Lower leg skin (tissue), 4 donors: ENCODE measurements at places on chromosomes 16 and 17.

DNA sequence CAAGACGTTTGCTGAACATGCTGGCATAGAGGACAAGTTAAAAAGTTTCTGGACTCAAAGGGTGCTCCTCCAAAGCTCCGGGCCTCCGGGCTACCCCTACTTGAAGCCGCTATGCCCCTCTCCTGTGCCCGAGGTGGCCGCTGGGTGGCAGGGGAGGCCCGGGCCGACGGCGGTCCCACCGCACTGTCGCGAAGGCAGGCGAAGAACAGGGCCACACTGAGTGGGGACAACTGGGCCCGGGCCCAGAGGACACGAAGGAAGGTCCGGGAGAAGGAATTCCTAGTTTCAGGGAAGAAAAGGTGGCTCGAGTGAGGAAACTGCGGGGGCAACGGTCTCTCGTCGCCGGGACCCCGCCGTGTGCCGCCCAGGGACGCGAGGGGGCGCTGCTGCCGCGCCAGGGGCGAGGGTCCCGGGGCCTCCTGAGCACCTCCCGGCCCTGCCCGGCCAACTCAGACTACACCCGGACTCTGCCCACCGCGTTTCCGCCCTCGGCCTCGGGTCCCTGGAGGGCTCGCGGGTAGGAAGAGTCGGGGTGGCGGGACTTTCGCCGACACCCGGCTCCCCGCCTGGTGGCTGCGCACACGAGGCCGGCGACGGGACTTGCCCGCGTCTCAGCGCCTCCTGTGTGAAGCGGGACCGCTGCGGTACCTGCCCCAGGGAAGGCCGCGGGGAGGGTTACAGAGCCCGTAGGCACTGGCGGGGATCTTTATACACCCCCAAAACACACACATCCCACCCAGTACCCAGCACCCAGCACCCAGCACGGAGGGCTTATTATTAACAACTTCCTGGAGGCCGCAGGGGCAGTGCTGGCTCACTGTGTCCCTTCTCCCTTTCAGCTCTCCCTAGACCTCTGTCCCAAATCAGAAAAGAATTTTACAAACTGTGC lies 772 bp upstream of the CHCT1 start:
- peak; percentile 93 for DNase-seq

- DNase-seq: no peak
Measured at GRCh38 chr17:61794792-61795191, 68.5 kb downstream of the BRIP1 start.

DNA sequence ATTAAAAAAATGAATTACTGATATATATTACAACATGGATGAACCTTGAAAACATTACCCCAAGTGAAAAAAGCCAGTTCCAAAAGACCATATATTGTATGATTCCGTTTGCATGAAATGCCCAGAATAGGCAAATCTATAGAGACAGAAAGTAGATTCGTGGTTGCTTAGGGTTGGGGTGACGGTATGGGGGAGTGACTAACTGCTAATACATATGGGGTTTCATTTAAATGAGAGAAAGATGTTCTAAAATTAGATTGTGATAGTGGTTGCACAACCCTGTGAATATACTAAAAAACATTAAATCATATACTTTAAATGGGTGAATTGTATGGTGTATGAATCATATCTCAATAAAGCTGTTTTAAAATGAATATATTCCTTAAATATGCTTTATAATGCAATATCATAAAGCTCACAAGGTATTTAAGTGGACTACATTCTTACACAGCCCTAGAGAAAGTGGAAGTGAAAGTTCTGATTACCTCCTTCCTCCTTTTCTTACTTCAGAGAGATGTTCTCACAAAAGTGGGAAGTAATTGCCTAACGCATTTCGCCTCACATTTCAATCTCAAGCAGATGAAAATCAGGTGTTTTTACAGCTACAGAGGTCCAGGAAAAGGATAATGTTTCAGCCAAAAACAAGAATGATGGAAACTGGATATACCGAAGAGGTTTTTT lies 142.7 kb upstream of the GNAO1 start:
- no peak for DNase-seq

DNA sequence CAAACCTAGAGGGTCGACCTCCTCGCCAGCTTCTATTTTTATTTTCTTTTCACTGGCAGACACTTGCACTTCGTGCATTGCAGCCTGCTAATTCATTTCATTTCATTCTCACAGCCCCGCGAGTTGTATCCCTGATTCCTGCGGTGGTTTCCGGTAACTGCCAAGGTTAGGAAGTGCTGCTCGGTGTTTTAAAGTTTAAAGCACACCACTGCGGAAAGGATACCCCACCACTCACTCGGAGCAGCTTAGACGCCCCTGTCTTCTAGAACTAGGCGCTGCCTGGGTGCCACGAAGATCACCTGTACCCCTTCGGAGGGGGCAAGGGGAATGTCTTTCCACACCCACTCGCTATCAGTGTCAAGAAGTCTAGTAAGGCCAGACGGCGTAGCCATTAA lies 509 bp downstream of the CNEP1R1 start:
- no peak for DNase-seq

- DNase-seq: no peak
Measured at GRCh38 chr17:50922721-50923405, 56.7 kb upstream of the TOB1 start.

- no peak for DNase-seq
Measured at GRCh38 chr17:5877948-5878347, 192.2 kb upstream of the WSCD1 start.

DNA sequence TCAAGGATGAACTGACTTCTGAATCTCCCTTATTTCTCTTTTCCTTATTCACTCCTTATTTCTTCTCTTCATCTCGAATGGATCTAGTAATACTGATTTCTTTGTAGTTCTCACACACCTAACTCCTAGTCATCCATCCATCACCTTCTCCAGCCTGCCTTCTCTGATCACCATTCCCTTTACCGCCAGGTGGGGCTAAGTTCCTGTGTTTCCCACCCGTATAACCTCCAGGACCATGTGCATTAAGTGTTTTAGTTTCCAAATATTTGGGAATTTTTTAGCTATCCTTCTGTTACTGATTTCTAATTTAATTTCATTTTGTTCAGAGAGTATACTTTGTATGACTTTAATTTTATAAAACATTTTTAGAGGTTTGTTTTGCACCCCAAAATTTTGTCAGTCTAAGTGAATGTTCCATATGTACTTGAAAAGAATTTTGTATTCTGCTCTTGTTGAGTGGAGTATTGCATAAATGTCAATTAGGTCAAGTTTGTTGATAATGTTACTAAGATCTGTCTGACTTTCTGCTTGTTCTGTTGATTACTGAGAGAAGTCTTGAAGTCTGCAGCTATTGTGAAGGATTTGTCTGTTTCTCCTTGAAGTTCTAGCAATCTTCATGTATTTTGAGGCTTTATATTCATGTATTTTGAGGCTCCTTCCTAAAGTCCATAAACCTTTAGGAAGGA lies 8.8 kb downstream of the BPTF start:
- DNase-seq: no peak

DNA sequence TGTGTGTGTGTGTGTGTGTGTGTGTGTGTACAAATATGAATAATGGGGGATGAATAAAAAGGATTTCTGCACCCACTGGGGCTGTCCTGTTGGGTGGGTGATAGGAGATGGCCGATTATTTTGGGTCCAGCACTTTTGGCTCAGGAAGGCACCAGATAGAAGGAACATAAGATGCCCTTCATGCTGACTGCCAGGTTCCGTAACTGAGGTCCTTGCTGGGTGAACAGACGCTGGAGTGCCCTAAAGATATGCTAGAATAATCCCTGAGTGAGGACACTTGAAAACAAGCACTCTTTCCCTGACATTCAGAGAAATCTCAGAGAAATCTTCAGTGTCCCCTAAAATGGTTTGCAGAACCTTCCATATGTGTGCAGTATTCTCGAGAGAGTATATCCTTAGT lies 17.7 kb downstream of the IRX6 start:
- no peak for DNase-seq

GRCh38 chr17:80805032-80805751 lies 186.4 kb upstream of the CHMP6 start:
- no peak for DNase-seq

- no peak for DNase-seq
Measured at GRCh38 chr16:74892574-74893461, 92.1 kb downstream of the WDR59 start.

- DNase-seq: no peak
Measured at GRCh38 chr16:31006086-31006385, 4.4 kb downstream of the STX1B start.

GRCh38 chr17:72715906-72716572 lies 376.4 kb downstream of the SLC39A11 start:
- DNase-seq: no peak

DNA sequence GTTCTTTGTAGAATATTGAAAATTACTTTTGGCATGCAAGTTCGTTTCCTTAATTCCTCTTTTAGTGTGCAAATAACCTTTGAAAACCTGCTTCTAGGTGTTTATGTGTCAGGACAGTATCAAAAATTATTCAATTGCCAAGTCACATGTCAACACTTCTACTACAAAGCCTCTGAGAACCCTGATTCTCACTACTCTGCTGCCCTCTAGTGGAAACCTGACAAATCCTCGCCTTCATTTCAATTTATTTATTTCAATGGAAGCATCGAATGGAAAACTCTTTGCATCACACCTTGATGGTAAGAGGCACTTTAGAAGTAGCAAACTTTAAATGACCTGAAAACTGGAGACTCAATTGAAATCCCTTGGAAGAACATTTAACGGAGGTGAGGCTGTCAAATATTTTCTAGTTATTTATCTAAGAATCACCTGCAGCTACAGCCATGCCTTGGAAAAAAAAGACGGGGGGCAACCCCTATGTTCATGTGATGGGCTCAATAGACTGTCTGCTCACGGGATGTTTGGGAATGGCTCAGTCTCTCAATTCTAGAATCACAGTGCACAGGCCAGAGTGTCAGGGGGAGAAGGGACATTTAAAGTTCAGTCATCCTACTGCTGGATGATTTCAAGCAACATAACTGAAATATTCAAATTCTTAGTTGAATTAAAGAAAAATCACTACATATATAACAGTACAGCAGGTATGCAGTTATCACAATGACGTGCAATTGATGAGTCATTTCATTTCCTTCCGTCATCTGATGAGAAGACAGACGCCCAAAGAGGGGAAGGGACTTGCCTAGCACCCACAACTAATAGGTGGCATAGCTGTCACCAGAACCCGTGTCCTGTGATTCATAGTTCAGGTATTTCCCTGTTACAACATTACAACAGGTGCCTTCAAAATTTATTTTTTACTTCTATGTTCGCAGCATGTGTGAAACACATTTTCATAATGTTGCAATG lies 563.9 kb downstream of the TOX3 start:
- no peak for DNase-seq

DNA sequence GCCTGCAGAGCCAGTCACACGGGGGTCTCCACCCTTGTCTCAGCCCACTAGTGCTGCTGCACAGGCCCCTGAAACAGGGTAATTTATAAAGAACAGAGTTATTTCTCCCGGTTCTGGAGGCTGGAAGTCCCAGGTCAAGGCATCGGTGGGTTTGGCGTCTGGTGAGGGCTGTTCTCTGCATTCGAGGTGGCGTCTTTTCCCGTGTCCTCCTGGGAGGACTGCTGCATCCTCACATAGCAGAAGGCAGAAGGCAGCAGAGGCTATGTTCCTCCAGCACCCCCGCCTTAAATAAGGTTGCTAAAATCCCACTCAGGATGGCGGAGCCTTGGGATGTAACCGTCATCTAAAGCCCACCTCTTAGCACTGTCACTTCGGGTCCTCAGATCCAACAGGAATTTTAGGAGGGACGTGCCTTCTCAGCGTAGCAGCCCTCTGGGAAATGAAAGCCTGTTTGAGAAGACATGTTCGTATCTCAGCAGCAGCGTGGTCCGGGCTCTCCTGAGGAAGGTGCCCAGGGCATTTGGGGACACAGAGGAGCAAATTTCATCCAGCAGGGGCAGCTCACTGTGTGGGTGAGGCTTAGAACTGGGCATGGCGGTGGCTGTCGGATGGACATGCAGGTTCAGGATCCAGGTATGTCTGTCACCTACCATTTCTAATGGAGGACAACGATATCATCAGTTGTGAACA lies 221.6 kb upstream of the CHMP6 start:
- no peak for DNase-seq

DNA sequence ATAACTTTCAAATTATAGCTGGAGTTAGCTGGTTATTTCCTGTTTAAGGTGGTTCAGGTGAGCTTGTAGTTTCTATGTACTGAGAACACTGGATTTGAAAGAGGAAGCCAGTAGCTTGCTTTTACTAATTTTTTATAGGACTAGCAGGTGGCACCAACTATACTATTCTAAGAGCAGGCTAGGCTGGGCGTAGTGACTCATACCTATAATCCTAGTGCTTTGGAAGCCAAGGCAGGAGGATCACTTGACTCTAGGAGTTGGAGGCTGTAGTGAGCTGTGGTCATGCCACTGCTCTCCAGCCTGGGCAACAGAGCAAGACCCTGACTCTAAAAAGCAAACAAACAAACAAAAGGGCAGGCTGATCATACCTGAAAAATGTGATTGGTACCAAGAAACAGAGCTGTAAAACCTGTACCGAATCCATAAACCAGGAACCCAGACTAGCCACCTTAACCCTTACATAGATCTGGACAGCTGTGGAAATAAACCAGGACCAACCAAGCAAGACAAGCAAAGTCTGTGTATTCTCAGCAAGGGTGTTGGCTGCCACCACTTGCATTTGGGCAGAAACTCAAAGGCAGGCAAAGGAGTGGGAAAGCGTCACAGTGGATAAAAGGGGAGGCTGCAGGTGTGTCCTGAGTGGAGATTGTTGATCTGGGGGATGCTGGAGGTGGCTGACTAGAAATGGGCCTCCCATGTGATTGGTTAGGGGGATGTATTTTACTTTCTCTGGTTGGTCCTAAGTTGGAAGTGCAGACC lies 36.3 kb downstream of the SLC47A1 start:
- no peak for DNase-seq

GRCh38 chr17:36069136-36069535 lies 5.1 kb downstream of the CCL18 start:
- no peak for DNase-seq

DNA sequence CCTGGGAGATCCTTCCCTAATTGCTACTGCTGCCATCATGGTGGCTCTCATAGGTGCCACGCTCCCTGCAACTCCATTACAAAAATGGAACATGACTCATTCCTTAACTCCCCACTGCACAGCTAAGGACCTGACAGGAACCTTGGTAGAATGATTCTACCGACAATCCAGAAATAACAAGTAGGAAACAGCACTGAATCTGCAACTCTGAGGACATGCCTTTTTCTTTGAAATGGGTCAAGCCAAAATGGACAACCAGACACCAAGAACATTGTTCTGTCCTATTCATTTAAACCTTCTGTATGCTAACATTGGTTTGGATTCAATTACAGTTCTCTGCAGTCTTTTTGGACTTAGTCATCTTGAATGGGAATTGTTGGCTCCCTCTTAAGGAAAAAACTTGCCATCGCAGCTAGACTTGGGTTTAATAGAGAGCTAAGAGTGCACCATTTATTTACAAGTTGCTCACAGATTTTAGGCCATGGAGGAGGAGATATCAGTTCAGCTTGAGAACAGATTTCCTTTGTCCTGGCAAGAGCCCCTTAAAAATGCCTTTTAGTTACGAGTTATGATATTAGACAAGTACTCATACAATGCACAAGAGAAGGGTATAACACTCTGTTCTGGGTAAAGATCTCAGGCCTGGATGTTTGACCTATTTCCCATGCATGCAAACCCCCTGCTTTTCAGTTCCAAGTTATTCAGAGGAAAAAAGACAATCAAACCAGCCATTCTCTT lies 20.9 kb upstream of the NSRP1 start:
- DNase-seq: no peak
